SK-N-SH treated with all-trans-retinoic acid at 6 μM for 48 hours (cell line): ENCODE measurements at places on chromosomes 6 and 20.
A peak's percentile ranks its signal among the peaks of the same experiment; 100 is the strongest.

- ATAC-seq, result no peak
Measured at GRCh38 chr6:130164251-130164650, 58.5 kb downstream of the SAMD3 start.

DNA sequence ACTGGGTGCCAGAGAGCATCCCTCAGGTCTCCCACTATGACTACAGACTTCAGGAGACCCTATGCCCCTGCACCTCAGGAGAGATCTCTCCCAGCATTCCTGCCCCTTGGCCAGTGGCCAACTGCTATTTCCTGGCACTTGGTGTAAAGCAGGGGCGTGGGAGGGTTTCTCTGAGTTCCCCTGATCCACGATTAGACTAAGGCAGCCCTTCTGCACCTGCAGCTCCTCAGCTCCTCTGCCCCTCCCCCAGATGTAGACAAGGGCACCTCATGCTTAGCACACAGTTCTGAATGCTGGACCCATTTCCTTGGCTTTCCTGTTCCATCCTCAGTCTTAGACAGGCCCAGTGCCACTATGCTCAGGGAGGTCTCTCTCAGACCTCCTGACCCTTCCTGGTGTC, 28.6 kb downstream of the EDN1 start:
- ATAC-seq, result no peak

- peak; percentile 91 for ATAC-seq
Measured at GRCh38 chr20:431012-431904, 23.2 kb downstream of the RBCK1 start.

GRCh38 chr20:3828798-3829197, 8.5 kb downstream of the AP5S1 start:
- ATAC-seq, result no peak

- ATAC-seq, result no peak
Measured at GRCh38 chr6:157405986-157406385, 25.0 kb downstream of the ZDHHC14 start.

DNA sequence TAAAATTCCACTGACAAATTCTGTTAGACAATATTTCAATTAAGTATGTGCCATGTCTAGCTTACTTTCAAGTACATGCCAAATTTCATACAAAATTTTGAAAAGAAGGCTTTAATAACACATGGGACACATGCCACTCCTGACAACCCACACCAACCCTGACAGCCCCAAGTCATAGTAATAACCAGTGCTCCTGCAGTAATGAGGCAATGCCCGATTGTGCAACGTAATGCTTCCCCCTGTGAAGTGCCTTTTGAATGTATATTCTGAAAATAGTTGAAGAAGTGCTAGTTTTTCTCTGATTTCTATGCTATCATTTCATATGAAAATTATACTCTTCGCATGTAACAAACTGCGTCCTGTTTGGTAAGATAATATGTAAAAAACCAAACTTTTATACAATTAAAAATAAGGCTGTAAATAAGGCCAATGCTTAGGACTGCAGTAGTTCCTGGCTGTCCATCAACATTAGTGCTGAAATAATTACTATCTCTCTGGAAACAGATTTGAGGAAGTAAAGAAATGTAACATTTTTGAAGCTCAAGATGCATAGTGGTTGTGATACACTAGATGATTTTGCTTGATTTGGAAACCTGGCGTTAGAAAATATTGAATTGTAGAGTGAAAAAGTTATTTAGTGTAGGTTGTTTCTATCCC, 125.8 kb upstream of the BCLAF1 start:
- ATAC-seq, result no peak

DNA sequence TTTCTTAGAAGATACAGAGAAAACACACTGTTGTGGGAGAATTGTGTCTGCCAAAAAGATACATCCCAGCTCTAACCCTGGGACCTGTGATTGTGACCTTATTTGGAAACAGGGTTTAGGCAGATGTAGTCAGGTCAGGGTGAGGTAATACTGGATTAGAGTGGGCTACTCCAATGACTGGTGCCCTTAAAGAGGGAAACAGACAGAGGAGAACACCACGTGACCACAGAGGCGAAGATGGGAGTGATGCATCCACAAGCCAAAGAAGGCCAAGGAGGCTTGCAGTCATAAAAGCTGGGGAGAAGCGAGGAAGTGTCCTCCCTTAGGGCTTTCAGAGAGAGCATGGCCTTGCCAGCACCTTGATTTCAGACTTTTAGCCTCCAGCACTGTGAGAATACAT, 35.6 kb downstream of the SLC52A3 start:
- no peak for ATAC-seq

DNA sequence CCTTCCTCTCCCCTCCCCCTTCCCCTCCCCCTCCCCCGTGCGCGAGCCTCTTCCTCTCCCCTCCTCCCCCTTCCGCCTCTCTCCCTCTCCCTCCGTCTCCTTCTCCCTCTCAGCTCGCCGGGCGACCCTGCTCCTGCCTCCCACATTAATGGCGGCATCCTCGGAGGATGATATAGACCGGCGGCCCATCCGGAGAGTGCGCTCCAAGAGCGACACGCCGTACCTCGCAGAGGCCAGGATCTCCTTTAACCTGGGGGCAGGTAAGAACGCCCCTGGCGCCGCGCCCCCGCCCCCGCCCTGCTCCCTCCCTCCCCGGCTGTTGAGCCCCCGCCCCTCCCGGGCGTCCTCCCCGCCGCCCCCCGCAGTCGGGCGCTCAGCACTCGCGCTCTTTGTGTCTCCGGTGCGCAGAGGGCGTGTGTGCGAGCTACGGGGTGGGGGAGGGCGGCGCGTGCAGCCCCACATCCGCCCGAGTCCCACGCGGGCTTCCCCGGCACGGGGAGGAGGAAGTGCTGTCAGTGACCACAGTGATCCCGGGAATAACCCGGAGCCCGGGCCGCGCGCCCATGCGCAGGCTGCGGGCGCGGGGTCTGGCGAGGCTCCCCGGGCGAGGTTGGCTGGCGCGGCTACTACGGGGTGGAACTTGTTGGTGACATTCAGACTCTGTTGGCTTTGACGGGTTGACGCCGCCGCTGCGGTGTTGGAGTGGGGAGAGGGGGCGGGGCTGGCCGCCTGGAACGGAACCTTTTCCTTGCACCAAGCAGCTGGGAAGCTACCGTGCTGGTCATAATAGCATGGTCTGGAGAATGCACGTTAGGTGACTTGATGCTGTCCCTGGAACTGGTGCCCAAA, 33.2 kb downstream of the PHACTR1 start:
- ATAC-seq, result peak; percentile 42; the same call in 1 of the 3 replicates

DNA sequence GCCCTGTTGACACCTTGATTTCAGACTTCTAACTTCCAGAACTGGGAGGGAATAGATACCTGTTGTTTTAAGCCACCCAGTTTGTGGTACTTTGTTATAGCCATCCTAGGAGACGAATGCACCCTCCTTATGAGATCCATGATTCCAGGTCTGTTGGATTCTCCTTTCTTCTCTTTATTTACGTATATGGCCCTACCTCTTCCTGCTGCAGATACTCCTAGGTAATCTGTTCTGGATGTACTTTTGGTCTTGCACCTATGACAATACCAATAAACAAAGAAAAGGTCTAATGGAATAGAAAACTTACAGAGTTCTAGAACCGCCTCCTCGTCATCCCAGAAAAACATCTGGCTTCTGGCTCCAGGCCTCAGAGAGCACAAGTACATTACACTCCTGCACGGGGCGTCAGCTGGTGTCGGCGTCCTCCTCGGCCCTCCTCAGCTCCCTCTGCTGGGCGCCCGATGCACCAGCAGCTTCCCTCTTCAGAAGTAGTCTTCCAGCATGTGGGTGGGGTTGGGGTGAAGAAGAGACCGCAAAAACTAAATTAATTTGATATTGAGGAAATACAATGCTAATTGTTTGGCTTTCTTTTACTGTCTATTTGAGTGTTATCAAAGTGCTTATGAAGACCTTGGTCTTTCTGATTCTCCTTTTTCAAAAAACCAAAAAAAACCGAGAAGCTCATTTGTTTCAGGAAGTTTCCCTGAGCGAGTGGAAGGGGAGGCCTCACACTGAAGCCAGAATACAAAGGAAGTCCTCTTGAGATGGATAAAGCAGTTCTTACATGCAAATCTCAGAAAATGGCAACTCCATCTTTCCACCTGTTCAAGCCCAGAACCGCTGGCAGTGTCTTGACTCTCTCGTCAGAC, 9.7 kb upstream of the ATXN1 start:
- peak; percentile 30 for ATAC-seq
